Cerebellar nuclear complex (tissue), 1 donor: ENCODE measurements at places on chromosomes 4 and X.

- DNase-seq, result no peak
Measured at GRCh38 chr4:29276150-29276549, 1444.0 kb upstream of the PCDH7 start.

DNA sequence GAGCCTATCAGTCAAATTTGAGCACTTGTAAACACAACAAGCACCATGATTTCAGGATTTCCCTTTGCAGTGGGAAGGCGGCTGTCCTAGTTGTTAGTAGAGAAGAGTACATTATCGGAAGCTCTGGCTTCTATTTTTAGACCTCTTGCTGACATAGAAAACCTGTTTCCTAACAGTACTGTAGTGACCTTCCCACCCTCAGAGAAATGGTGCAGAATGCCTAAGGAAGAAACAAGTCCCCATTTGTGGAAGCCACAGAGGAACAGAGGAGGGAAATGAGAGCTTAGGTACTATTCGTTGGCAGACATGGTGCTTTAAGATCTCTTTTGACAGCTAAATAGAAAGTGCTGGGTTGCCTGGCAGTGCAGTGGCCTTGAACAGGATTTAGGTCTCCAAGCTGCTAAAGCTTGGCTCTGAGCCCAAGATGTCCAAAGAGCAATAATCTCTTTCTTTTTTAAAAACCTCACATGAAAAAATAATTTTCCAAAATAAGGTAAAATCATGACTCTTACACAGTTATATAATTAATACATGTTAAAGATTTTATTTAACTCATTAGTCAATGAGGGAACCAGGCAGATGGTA is 24.9 kb downstream of the GLRA2 start:
- peak; percentile 7 for DNase-seq

DNA sequence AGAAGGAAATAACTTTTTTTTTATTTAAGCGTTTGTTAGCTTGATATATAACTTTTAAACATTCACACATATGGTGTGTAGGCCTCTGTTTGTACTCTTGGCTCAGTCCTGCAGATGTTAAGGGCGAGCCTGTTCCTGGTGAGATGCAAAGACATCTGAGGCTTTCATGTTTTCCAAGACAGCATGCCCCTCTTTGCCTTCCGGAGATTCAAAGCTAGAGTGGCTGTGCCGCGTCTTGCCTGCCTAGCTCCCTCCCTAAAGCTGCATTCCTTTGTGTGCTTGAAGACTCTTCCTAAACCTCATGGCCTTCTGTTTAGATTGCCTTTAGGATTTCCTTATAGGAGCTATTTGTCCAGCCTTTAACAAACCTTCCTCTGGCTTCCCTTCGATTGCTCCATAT is 67.1 kb downstream of the MID1IP1 start:
- no peak for DNase-seq

GRCh38 chr4:140061194-140061593 is 92.8 kb downstream of the MAML3 start:
- no peak for DNase-seq

DNA sequence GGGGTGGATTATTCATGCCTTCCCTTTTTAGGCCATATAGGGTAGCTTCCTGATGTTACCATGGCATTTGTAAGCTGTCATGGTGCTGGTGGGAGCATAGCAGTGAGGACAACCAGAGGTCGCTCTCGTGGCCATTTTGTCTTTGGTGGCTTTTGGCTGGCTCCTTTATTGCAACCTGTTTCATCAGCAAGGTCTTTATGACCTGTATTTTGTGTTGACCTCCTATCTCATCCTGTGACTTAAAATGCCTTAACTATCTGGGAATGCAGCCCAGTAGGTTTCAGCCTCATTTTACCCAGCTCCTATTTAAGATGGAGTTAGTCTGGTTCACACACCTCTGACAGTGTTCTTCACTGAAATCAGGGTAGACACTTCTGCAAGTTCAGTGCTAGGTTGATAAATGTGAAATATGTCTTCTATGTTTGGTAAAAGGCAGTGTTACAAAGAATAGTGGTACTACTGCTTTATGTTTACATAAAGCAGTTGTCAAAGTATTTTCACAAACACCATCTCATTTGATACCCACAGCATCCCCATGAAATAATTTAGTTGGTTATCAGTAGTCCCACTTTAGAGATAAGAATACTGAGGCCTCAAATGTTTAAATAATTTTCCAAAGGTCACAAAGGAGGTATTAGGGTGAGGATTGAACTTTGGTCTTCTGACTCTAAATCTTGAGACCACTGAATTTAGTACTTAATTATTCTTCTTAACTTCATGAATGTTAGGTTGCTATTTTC is 77.1 kb upstream of the C4orf54 start:
- DNase-seq, result no peak

DNA sequence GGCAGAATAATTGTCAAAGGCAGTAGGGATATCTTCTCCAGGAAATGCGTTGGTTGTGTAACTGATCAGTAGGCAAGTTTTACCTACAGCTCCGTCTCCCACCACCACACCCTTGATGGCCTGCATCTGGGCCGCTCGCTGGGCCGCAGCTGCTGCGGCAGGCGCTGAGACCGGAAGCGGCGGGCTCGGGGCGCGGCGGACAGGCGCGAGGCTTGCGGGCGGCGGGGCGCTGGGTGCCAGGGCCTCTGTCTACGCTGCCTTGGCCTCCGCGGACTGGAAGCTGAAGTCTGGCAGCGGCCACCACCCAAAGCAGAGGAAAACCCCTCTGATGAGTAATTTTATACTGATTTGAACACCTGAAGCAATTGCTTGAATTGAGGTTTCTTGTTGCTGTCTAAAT is 124.2 kb upstream of the ZIC3 start:
- no peak for DNase-seq

- no peak for DNase-seq
Measured at GRCh38 chrX:139058831-139059495, 347.4 kb upstream of the FGF13 start.

GRCh38 chrX:134734466-134734952 is 76.2 kb upstream of the PLAC1 start:
- no peak for DNase-seq

DNA sequence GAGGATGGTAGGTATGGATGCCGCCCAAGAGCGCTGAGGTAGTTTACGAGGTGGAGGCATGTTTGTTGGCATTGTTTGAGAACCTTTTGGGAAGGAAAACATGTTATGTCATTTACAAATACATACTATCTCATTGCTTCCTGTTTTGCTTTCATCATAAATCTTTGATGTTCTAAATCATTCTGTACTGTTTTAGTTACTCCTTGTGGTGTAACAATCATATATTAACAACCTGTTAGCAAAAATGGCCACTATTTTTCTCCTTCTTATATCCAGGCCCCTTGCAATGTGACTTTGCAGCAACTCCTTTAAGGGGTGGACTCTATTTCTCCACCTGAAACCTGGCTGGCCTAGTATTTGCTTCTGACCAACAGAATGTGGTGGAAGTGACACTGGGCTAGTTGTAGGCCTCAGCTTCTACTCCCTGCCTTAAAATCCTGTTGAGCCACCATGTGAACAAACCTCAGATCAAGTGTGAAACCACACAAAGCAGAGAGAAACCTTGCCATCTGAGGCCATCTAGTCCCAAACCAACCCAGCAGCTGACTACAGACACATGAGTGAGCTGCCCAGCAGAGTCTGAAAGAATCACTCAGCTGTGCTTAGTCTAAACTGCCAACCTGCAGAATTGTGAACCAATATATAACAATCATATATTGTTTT is 15.8 kb upstream of the CXorf38 start:
- no peak for DNase-seq

GRCh38 chrX:22109442-22109841 is 77.3 kb downstream of the PHEX start:
- DNase-seq, result no peak

DNA sequence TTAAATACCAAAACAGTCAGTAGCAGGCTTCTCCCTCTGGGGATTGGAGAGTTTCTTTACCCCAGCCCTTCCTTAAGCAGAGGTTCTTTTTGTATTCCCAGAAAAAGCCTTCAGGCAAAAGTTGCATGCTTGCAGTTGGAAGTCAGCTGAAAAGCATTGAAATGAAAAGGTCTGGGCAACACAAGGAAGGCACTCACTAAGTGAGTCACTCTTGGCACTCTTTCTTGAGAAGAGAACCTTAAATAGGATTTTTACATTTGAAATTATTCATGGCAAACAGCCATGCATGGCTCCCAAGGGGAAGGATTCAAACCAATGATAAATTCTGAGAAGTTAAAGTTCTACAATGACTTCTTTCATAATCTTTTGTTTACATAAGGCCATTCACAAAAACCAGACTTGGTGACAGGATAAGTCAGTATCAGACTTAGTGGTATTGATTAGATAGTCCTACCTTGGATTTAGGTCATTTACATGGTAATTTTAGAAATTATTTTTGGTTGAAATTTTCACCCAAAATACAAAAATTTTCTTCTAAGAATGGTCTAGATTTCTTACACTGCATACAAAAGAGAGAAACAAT is 2068.9 kb downstream of the PCDH7 start:
- DNase-seq, result no peak

- no peak for DNase-seq
Measured at GRCh38 chr4:77385124-77385969, 220.3 kb upstream of the CXCL13 start.

DNA sequence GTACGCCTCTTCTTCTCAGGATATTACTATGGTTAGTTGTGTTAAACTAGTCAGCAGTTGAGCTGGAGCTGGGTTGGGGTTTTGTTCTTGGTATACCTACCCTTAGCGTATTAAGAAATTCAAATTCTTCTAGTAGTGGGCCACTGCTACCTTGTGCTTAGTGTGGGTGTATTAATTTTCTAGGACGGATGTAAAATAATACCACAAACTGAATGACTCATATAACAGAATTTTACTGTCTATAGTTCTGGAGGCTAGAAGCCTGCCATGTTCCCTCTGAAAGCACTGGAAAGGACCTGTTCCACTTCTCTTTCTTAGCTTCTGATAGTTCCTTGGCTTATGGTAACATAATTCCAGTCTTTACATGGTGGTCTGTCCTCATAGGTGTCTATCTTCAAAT is 1274.7 kb downstream of the ADGRL3 start:
- DNase-seq, result no peak
